ENCODE measurements at places on chromosomes 12 and 14. TPM values are rescaled to one million over a fixed set of nuclear protein-coding genes. Genes with fewer than 3 reads are reported as not detected.
A peak's percentile ranks its signal among the peaks of the same experiment; 100 is the strongest.

- H3K4me1 ChIP-seq: peaks cover 15% of the 10 kb centered on the region
- no peaks in the 10 kb centered on the region for H3K27me3 ChIP-seq
- H3K36me3 ChIP-seq: peaks cover 13% of the 10 kb centered on the region
- DNase-seq: no peak
- no peak overlapping the region for H3K27ac ChIP-seq
Measured at GRCh38 chr14:103418481-103418818, 33.2 kb downstream of the MARK3 start.

- H3K4me1 ChIP-seq: no peaks in the 10 kb centered on the region
- no peak overlapping the region for H3K4me3 ChIP-seq
- H3K27ac ChIP-seq: no peak overlapping the region
- no peak for DNase-seq
- H3K36me3 ChIP-seq: peaks cover 6% of the 10 kb centered on the region
Measured at GRCh38 chr14:59601056-59601455, 24.4 kb upstream of the CCDC175 start.

GRCh38 chr14:60944204-60944603 lies 36.7 kb downstream of the TRMT5 start:
- peaks cover 9% of the 10 kb centered on the region for H3K4me1 ChIP-seq
- peaks cover 3% of the 10 kb centered on the region for H3K36me3 ChIP-seq
- peak overlapping the region; percentile 30 for H3K27ac ChIP-seq
- no peaks in the 10 kb centered on the region for H3K27me3 ChIP-seq

DNA sequence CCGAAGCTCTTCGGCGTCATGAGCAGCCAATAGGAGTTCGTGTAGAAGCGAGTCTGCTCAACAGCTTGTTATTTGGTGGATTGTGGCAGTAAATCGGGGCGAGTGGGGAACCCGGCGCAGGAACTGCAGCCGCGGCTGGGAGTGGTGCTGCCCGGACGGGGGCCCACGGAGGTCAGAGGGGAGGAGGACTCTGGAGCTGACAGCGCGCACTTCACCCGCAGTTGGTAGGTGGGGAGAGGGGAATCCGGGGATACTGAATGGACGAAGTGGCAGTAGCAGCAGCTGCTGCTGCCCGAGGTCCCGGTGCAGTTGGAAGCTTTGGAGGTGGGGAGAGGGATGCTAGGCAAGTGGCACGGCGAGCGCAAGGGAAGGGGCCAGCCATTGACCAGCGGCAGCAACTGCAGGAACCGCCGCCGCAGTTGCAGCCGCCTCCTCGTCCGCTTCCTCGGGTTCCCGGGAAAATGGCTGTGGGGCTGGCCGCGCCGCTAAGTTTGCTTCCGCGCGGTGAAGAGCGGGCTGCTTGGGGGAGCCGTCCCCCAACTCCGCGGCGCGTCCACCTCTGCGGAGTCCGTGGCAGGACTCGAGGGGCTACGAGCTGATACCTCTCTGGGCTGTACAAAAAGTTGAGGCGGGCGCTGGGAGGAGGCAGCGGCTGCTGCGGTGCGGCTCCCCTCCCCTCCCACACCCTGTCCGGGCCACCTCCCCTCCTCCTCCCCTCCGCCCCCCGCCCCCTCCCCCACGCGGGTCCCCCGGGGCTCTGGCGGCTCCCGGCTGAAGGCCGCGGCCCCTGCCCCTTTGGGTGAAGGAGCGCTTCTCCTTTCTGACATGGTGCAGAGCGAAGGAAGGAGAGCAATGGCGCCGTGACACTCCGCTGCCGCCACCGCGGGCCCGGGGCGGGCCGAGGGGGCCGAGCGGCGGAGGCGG lies at the start of gene ARID4A:
TSS of gene ARID4A (plus strand) at position 79 of the 924 bp plus-strand sequence. CDS start 1,300 bp downstream, outside the sequence.
- H3K27me3 ChIP-seq: no peaks in the 10 kb centered on the region
- peak; percentile 67 for DNase-seq
- no peak within 1 kb of the TSS for H3K27ac ChIP-seq
- H3K36me3 ChIP-seq: peaks cover 18% of the 10 kb centered on the region

GRCh38 chr14:65352964-65353530 lies 59.5 kb upstream of the FUT8 start:
- H3K36me3 ChIP-seq: no peaks in the 10 kb centered on the region
- no peaks in the 10 kb centered on the region for H3K4me1 ChIP-seq
- no peak for DNase-seq
- no peak overlapping the region for H3K27ac ChIP-seq

DNA sequence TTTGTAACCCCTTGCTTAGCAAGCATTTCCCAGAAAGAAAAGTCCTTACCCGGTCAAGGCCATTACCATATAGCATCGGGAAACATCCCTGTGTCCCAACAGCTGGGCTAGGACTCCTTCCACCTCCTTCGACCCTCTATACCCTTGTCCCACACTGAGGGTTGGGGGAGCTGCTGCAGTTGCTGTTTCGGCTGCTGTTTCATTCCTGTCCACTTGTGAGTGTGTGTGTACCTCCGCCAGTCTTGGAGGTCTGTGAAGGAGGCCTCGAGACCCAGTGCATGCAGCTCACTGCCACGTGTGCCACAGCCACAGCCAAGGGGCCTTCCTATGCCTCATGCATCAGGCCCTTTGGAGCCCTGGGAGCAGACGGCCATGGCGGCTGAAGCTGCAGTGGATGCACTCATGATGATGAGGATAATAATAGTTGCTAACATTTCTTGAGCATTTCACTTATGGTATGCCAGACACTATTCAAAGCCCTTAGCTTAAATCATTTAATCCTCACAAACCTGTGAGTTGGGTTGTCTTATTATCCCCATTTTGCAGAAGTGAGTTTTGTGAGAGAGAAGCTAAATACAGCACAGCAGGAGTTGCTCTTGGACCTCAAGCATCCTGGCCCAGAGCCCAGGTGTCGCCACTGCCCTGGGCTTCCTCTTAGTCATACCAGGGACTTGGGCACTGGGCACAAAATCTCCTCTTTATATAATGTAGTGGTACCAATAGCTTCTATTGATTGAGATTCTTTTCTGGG lies 156.5 kb downstream of the PRKCH start:
- H3K4me1 ChIP-seq: peaks cover 13% of the 10 kb centered on the region
- H3K36me3 ChIP-seq: no peaks in the 10 kb centered on the region
- no peak overlapping the region for H3K27ac ChIP-seq

- H3K27ac ChIP-seq: no peak overlapping the region
- no peaks in the 10 kb centered on the region for H3K36me3 ChIP-seq
- H3K4me1 ChIP-seq: peaks cover 8% of the 10 kb centered on the region
- no peak for DNase-seq
- H3K27me3 ChIP-seq: no peaks in the 10 kb centered on the region
- H3K4me3 ChIP-seq: no peak overlapping the region
Measured at GRCh38 chr12:67910360-67911274, 78.6 kb upstream of the IFNG-AS1 start.

- H3K27ac ChIP-seq: no peak overlapping the region
- H3K4me1 ChIP-seq: no peaks in the 10 kb centered on the region
- no peak for DNase-seq
- peaks cover 8% of the 10 kb centered on the region for H3K36me3 ChIP-seq
Measured at GRCh38 chr12:93753285-93753684, 76.1 kb downstream of the CRADD start.

DNA sequence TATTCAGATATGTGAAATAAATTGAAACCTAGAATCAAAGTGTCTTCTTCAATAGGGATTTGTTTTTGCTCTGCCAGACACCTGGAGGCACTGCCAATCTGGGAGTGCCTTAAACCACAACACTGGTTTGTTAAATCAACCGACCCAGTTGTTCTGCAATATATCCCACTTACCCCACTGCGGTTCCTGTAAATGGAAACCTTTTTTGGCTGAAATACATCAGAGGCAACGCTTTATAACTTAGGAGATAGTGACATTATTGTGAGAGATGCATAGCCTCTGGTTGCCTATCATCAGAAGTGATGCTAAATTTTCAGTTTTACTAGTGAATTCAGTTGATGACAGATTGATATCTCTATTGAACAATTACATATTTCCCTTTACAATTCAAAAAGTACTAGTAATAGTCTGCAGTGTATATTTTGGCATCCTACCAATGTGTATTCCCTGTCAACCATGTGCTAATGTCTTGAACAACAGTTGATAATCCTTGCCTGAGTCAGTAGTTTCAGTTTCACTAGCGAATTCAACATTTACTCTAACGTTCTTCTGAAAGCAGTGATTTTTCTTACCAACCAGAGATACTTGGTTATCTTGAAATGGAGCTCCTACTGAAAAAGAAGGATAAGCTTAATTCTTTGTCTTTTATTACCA lies 30.5 kb downstream of the PPP2R5C start:
- no peaks in the 10 kb centered on the region for H3K36me3 ChIP-seq
- no peaks in the 10 kb centered on the region for H3K4me1 ChIP-seq
- H3K27ac ChIP-seq: no peak overlapping the region
- no peak for DNase-seq
- H3K27me3 ChIP-seq: no peaks in the 10 kb centered on the region
- H3K4me3 ChIP-seq: no peak overlapping the region

- peaks cover 10% of the 10 kb centered on the region for H3K4me1 ChIP-seq
- H3K4me3 ChIP-seq: no peak overlapping the region
- H3K36me3 ChIP-seq: peaks cover under 1% of the 10 kb centered on the region
- H3K27me3 ChIP-seq: no peaks in the 10 kb centered on the region
Measured at GRCh38 chr12:14576896-14577295, 9.2 kb upstream of the PLBD1 start.

DNA sequence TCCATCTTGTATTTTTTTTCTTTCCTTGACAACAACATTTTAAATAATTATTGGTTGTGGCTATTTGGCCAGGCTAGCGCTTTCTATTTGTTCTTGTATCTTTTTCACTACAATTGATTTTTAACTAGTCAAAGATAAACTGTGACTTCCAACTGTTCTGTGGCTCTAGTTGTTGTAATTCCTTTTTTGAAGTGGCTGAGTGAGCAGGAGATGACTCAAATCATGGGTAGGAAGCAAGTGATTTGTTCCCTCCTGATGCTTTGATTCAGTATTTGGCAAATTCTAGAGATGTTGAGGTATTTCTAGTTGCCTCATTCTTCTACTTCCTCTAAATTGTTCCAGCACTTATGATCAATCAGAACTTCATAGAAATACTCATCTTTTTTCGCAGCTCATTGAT lies 633.5 kb downstream of the RERGL start:
- H3K4me1 ChIP-seq: peaks cover 5% of the 10 kb centered on the region
- no peak overlapping the region for H3K27ac ChIP-seq
- DNase-seq: no peak
- no peaks in the 10 kb centered on the region for H3K27me3 ChIP-seq
- no peaks in the 10 kb centered on the region for H3K36me3 ChIP-seq

DNA sequence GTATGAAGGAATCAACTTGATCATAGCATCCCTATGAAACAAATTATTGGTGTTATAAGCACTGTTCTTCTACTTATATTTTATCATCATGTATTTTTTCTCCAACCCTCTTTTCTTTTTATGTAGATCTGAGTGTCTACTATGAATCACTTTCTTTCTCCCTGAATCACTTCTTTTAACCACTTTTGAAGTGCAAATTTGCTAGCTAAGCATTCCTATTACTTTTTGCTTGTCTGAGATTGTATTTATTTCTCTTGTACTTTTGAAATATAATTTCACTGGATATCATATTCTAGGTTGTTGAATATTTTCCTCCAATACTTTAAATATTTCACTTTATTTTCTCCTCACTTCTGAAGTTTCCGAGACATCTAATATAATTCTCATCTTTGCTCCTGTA lies 1282.3 kb upstream of the FLRT2 start:
- H3K4me1 ChIP-seq: peaks cover 4% of the 10 kb centered on the region
- no peak overlapping the region for H3K27ac ChIP-seq

Gene GPRC5D
- total RNA-seq: not detected

Gene NYNRIN
- total RNA-seq: 38.3 TPM

Gene KRT71
- total RNA-seq: not detected

Gene PLEK2
- 0.67 TPM for total RNA-seq

Gene TMPRSS12
- total RNA-seq: not detected

Gene ISM2
- 0.42 TPM for total RNA-seq

Gene FOXN4
- total RNA-seq: 0.33 TPM

Measured in progenitor cell of endocrine pancreas (in vitro differentiated cells).